ENCODE measurements at places on chromosomes 1 and 21.

DNA sequence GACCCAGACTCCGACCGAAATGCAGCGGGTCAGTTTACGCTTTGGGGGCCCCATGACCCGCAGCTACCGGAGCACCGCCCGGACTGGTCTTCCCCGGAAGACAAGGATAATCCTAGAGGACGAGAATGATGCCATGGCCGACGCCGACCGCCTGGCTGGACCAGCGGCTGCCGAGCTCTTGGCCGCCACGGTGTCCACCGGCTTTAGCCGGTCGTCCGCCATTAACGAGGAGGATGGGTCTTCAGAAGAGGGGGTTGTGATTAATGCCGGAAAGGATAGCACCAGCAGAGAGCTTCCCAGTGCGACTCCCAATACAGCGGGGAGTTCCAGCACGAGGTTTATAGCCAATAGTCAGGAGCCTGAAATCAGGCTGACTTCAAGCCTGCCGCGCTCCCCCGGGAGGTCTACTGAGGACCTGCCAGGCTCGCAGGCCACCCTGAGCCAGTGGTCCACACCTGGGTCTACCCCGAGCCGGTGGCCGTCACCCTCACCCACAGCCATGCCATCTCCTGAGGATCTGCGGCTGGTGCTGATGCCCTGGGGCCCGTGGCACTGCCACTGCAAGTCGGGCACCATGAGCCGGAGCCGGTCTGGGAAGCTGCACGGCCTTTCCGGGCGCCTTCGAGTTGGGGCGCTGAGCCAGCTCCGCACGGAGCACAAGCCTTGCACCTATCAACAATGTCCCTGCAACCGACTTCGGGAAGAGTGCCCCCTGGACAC is 534 bp downstream of the C1orf56 start:
- DNase-seq: peak; percentile 69

DNA sequence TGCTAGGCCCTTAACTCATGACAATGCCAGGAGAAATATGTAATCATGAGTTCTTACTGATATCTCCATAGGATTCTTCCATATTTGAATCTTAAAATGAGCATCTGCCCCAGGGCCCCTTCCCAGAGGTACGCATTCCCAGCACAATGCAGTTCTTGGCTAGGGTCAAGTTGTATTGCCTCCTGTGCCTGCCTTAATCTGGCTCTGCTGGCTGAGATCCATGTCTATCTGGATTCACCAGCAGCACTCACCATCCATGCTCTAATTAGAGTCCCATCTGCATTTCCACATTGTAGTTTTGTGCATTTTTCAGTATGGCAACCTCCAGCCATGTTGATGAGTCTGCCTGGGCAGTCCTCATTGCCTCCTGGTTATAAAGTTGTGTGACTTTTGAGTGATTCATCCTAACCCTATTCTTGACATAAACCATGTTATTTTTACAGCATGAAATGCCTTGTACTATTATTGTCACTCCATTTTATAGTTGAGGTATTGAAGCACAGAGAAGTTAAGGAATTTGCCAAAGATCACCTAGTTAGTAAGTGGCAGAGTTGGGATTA is 55.9 kb downstream of the CAMSAP2 start:
- DNase-seq: no peak

- DNase-seq: no peak
These were observed 52.7 kb downstream of the RAP1A start for GRCh38 chr1:111672331-111672730.

DNA sequence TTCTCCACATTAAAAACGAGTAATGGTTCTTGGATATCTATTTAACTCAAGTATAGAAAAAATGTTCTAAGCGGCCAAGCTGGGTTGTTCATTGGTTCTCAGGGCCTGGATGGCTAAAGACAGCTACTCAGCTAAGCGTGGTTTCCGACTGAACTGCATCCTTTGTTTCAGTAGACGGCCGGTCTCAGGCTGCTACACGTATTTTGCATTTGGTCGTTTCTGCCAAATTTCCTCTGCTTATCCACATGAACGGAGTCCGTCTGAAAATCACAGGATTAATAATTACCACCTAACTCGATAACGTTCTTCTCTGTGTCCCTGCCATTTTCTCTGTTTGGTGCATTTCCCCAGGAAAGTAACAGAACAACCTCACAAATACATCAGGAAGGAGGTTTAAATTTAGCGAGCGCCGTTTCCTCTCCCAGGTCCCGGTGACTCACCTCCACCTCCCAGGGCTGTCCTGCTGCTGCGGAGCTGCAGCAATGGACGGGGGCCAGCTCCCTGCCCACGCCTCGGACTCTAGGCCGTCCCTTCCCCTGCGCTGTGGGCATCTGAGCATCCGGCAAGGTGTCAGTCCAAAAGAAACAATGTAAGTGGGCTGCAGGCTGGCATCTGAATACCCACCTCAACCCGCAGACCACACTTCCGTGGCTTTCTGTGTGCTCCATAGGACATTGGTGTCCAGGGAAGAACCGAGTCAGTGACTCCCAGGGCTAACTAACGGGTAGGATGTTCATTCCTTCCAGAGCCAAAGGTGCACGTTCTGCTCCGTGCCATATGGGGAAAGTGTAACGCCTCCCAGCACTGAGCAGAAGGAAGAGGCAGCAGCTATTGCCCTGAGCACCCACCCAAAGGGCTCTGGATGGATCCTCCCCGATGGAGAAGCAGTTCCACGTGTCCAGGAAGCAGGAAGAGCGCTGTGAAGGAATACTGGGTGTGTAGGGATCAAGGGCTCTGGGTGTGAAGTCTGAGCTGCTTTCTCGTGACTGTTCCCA is 4.1 kb upstream of the GABRD start:
- no peak for DNase-seq

- no peak for DNase-seq
These were observed 45.8 kb downstream of the RNF115 start for GRCh38 chr1:145778146-145778540.

DNA sequence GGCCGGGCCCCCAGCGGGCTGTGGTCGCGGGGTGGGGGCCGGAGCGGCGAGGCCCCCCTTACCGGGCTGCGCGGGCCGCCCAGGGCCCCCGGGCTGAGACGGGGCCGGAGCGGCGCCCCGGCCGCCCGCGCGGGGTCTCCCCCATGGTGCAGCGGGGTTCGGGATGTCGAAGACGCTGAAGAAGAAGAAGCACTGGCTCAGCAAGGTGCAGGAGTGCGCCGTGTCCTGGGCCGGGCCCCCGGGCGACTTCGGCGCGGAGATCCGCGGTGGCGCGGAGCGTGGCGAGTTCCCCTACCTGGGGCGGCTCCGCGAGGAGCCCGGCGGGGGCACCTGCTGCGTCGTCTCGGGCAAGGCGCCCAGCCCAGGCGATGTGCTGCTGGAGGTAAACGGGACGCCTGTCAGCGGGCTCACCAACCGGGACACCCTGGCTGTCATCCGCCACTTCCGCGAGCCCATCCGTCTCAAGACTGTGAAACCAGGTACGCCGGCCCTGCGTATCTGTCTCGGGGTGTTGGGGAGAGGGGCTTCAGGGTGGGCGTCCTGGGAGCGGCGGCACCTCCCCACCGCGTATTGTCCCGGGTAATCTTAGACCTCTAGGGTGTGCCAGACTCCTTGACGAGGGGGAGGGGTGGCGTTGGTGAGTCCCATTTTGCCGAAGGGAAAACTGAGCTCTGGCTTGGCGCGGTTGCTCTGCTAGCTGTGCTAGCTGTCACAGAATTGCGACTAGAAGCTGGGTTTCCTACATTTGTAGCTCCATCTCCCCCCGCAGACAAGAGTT is 745 bp downstream of the MAGI3 start:
- DNase-seq: peak; percentile 36

- no peak for DNase-seq
These were observed 121.2 kb downstream of the LMX1A start for GRCh38 chr1:165235155-165235776.

DNA sequence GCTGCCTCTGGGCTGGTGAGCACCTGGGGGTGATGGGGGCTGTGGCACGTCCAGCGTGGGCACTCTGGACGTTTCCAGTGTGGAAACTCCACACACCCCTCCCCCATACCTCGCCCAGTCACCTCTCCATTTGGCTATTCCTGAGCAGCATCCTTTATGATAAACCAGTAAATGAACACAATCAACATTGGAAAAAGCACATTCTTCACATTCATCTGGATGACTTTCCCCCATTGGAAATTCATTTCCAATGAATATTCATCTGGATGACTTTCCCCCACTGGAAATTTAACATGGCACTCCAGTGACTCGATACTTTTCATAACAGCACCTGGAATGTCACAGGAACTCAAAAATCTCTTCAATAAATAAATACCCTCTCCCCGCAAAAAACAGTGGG is 104.8 kb upstream of the KRTAP19-8 start:
- no peak for DNase-seq

- DNase-seq: no peak
These were observed 27.1 kb downstream of the MAEL start for GRCh38 chr1:167016100-167016750.

DNA sequence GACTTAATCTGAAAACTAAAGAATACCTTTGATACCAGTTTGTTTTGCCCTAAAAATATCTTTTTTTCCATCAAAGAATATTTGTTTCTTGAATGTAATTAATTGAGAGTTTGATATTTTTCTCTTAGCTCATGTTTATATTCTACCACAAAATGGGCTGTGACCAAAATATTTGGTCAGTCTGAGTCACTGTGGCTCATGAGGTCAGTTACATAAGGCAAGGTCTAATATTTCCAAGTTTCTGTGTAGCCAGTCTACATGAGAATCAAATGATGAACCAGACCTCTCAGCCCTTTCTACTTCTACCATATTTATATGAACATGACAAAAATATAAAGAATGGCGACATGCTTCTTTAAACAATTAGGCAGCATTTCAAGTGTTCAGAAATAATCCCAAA is 83.0 kb upstream of the IVNS1ABP start:
- no peak for DNase-seq

DNA sequence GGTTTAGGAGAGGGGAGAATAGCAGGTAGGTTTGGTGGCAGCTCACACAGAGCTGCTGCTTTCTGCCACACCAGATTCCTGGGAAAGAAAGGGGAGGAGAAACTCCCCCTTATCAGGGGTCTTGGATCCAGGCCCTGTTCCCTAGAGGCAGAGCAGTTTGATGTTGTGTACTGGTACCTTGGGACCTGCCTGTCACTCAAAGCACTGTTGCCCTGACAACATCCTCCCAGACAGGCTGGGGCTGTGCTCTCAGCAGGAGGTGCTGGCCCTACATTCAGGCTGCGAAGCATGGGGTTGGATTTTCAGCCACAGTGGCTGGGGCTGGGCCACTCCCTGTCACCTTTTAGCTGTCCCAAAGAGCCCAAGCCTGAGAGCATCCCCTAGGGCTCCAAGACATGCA is 188.0 kb downstream of the GRIK3 start:
- DNase-seq: no peak

- no peak for DNase-seq
These were observed 8.7 kb upstream of the TNFRSF14 start for GRCh38 chr1:2547210-2548067.

DNA sequence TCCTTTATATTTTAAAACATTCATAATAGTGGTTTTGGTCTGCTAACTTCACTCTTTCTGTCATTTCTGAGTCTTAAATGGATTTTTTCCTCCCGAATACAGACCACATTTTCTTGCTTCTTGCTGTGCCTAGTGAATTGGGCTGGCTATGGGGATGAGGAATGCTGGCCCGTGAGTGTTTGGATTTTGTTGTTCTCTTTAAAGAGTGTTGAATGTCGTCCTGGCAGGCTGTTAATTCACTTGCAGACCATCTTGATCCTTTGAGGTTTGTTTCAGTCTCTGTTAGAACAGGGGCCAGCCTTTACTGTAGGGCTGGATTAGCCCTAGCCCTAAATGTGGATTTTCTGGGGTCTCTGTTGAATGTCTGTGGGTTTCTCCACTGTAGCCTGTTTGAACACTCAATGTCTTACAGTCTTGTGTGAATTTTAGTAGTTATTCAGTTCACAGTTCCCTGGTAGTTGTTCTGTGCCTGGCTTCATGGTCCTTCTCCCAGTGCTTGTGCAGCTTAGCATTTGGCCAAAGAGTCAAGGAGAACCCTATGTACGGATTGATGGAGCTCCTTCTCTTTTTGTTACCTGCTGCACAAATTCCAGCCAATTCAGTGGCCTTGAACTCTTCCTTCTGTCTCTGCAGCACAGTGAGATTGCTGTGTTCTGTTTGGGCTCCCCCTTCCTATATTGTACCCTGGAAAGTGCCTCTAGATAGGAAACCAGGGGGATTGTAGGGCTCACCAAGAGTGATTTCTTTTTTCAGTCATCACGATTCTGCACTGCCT is 95.7 kb downstream of the DYRK1A start:
- DNase-seq: no peak

GRCh38 chr1:147171399-147172167 is 687 bp downstream of the PRKAB2 start:
- no peak for DNase-seq

- DNase-seq: peak; percentile 96
These were observed 14.0 kb upstream of the SYNC start for GRCh38 chr1:32716312-32717148.

- no peak for DNase-seq
These were observed 110.5 kb downstream of the ZNF644 start for GRCh38 chr1:90911353-90911752.

DNA sequence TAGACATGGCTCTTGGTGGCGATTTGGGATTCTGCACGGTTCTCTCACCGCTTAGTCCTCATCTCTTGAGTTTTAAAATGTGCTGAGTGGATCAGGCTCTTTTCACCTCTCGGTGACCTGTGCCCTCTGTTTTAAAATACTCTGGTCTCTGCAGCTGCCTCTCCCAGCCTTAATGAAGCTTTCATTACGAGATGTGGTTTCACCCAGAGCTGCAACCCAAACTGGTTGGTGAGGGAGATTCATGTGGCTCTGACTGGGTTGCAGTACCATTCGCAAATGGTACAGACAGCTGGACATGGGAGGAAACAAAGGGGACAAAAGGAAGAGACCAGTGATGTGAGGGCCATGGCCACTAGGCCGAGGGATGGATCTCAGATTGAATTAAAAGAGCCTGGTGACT is 258.9 kb downstream of the ASTN1 start:
- no peak for DNase-seq

GRCh38 chr1:111481387-111482221 is 7.8 kb downstream of the C1orf162 start:
- no peak for DNase-seq

- no peak for DNase-seq
These were observed 44.4 kb downstream of the COLGALT2 start for GRCh38 chr1:183993132-183993531.

- no peak for DNase-seq
These were observed 7.3 kb upstream of the UMODL1 start for GRCh38 chr21:42063571-42064521.

GRCh38 chr1:93750955-93751354 is 69.3 kb upstream of the BCAR3 start:
- DNase-seq: no peak

DNA sequence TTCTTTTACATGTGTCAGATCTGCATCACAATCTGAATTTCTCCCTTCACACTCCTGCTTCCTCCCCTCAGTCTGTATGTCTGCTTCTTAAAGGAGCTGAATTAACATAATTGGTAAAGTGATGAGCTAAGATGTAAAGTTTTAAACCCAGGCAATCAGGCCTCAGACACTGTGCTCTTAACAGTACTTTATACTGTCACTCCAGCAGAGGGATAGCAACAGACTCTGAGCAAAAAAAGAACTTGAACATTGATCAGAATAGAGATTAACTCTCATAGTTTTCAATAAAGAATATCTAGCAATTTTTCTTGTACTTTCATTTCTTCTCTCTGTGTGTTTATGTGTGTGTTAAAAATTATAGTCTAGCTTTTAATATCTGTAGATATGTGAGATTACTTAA is 110.3 kb downstream of the DUSP10 start:
- no peak for DNase-seq

Data from breast epithelium (tissue), 4 donors.